ENCODE measurements at places on chromosomes 13 and 19.

GRCh38 chr13:45368571-45368970 lies 27.6 kb upstream of the TPT1 start:
- DNase-seq = peak; percentile 17

GRCh38 chr19:14603990-14604387 lies 21.1 kb downstream of the CLEC17A start:
- no peak for DNase-seq

GRCh38 chr19:28028881-28029444 lies 1184.0 kb downstream of the UQCRFS1 start:
- DNase-seq = no peak

- no peak for DNase-seq
Observed at GRCh38 chr19:16531380-16531669, 10.9 kb downstream of the CHERP start.

GRCh38 chr13:84098273-84098672 lies 216.0 kb upstream of the SLITRK1 start:
- DNase-seq = no peak

GRCh38 chr19:38492181-38492813 lies 58.8 kb downstream of the RYR1 start:
- DNase-seq = no peak

GRCh38 chr13:83065108-83065507 lies 817.2 kb downstream of the SLITRK1 start:
- DNase-seq = no peak

DNA sequence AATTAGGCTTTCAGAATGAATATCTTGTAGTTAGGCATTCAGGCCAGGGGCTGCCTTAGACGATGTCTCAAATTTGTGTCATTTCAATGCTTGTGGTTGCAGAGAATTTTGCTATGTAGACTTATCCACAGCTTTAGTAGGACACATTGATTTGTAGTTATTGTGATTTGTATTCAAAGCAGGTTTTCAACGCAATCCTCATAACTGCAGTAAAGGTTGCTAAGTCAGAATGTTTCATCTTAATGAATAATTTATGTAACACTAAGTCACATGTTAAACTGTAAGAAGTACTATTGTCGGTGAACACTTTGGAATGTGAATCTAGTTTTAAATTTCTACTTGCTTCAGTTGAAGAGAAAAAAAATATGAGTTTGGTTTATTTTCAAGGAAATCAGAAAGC lies 1117.2 kb upstream of the SPRY2 start:
- no peak for DNase-seq

DNA sequence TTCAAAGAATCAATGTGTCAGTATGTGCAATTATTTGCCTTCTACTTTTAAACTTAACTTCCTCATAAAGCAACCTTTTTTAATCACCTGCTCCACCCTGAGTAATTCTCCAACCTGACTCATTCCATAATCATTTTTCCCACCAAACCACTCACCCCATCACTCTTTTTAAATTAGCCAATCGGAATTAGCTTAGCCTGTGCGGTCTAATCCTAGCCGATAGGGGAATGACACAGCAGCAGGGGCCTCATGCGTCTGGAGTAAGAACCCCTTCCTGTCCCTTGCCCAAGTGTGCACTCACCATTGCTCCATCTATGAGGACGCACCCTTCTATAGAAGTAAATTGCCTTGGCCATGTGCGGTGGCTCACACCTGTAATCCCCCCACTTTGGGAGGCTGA lies 27.4 kb upstream of the ZNF83 start:
- no peak for DNase-seq

- peak; percentile 63 for DNase-seq
Observed at GRCh38 chr19:40908976-40909375, 26.9 kb upstream of the CYP2A7 start.

- no peak for DNase-seq
Observed at GRCh38 chr19:42226886-42227285, 6.8 kb downstream of the ZNF526 start.

- no peak for DNase-seq
Observed at GRCh38 chr13:74560325-74560724, 426.1 kb upstream of the KLF12 start.

GRCh38 chr19:15417699-15418098 lies 1.1 kb downstream of the AKAP8L start:
- no peak for DNase-seq

GRCh38 chr13:113668491-113668971 lies 1.5 kb downstream of the GRK1 start:
- DNase-seq = peak; percentile 4

Measured in activated CD4-positive, alpha-beta memory T cell treated with anti-CD3 and anti-CD28 coated beads for 36 hours (primary cell).